ENCODE measurements at places on chromosomes 5 and 9.

- peaks cover 11% of the 10 kb centered on the region for H3K4me1 ChIP-seq
- H3K27ac ChIP-seq = no peak overlapping the region
- no peaks in the 10 kb centered on the region for H3K36me3 ChIP-seq
- no peaks in the 10 kb centered on the region for H3K27me3 ChIP-seq
- no peak overlapping the region for H3K4me3 ChIP-seq
- DNase-seq = no peak
Observed at GRCh38 chr5:372996-373709, 51.6 kb downstream of the AHRR start.

DNA sequence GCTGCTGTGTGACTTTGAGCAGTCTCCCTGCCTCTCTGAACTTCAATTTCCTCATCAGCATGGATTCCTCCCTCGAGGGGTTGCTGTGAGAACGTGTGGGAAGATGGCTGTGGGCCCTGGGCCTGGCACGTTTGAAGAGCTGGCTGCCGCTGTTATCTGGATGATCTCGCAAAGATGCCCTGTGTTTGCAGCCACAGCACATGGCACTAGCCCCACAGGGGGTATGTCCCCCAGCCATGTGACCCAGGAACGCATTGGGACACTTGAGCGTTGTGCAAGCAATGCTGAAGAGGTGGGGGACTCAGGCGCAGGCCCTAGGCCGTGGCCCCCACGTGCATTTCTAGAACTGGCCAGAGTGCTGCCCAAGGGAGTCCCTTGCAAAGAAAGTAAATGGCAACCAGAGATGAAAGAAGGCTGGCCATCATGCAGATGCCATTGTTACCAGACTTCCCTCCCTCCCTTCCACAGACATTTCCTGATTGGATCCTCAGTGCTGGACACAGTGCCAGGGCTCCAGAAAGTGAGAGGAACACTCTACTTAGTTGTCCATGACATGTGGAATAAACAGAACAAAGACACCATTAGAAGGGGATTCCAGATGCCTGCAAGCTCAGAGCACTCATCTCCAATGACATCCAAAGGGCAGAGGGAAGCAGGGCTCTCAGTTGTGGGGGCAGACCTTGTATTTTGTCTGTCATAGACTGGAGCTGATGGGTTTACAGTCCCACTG, 65.1 kb upstream of the NEURL1B start:
- H3K4me1 ChIP-seq = no peaks in the 10 kb centered on the region
- H3K4me3 ChIP-seq = no peak overlapping the region
- DNase-seq = no peak
- H3K36me3 ChIP-seq = no peaks in the 10 kb centered on the region

DNA sequence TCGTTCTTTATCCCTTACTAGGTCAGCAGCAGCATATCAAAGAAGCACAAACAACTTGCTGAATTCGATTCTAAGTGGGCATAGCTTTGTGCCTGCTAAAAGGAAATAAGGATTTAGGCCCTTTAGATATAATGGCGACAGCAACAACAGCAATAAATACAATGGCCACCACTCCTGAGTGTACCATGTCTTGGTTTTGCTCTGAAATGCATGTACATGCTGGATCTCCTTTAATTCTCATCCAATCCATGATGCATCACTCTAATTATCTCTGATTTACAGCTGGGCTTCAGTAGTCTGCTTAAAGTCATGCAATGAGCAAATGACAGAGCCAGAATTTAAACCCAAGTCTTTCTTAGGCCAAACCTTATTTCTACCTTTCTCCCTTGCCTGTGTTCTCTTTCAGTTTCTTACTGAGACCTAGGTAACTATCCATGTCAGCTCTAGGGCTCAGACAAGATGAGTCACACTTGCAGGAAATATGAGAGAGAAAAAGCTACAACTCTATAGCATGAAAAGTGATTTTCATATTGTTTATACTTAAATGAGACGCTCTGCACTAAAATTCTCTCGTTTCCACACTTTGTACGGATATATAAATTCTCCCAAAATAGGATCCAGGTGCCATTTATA, 111.8 kb downstream of the HMHB1 start:
- H3K27ac ChIP-seq = no peak overlapping the region
- H3K36me3 ChIP-seq = no peaks in the 10 kb centered on the region
- no peaks in the 10 kb centered on the region for H3K27me3 ChIP-seq
- no peak for DNase-seq
- H3K4me3 ChIP-seq = no peak overlapping the region
- no peaks in the 10 kb centered on the region for H3K4me1 ChIP-seq

DNA sequence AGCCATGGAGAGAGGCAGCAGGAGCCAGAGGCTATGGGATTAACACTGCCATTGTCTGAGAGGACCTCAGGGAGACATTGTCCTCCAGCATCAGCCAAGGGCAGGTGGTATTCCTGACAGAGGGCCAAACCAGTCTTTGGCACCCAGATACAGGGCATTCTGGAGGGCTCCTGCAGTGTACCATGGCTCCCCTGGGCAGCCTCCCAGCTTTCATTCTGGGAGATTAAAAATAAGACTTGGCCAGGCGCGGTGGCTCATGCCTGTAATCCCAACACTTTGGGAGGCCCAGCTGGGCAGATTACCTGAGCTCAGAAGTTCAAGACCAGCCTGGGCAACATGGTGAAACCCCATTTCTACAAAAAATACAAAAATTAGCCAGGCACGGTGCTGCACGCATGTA, 4.2 kb downstream of the MTAP start:
- no peak for DNase-seq
- no peak overlapping the region for H3K27ac ChIP-seq
- H3K36me3 ChIP-seq = peaks cover 20% of the 10 kb centered on the region
- H3K4me3 ChIP-seq = no peak overlapping the region
- H3K4me1 ChIP-seq = peaks cover 63% of the 10 kb centered on the region

DNA sequence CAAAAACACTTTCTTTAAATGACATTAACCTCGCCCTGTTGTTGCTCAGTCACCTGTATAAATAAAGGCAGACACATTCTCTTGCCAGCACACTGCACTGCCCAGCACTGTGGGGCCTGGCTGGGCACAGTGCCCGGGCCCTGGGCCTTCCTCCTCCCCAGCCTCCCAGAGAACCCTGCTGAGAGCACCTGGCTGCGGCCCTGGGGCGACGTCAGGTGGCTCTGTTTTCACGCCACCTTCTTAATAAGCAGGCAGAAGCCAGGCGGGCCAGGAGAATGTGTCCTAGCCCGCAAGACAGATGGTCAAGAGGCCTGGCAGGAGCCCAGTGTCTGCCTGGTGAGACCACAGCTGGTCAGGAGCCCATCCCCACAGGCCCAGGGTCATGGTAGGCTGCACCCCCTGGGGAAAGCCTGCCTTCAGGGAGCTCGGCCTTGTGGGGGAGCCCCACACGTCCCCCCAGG, 8.2 kb upstream of the AGPAT2 start:
- H3K27me3 ChIP-seq = no peaks in the 10 kb centered on the region
- H3K4me3 ChIP-seq = no peak overlapping the region
- no peak for DNase-seq
- no peak overlapping the region for H3K27ac ChIP-seq

GRCh38 chr5:134242146-134242545, 16.3 kb upstream of the PPP2CA start:
- no peak overlapping the region for H3K27ac ChIP-seq
- H3K36me3 ChIP-seq = no peaks in the 10 kb centered on the region
- H3K4me1 ChIP-seq = peaks cover 5% of the 10 kb centered on the region
- DNase-seq = no peak

DNA sequence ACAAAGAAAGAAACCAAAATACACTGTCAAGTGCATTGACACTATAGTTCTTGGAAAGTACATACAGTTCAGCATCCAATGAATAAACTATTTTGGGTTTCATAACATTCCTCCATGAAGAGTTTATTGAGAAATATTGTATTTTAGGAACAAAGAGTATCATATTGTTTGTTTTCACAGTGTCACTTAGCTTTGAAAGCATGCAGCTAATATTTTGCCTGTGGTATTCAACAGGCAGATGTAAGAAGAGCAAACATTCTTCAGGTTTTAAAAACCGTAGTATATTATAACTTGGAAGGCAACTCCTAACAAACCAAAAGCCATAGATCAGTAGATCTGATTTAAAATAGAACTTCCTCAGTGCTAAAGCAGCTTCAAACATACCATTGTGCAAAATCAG, 4.5 kb downstream of the PRELID2 start:
- no peaks in the 10 kb centered on the region for H3K36me3 ChIP-seq
- H3K27me3 ChIP-seq = no peaks in the 10 kb centered on the region
- no peak overlapping the region for H3K4me3 ChIP-seq
- no peak for DNase-seq
- no peak overlapping the region for H3K27ac ChIP-seq

DNA sequence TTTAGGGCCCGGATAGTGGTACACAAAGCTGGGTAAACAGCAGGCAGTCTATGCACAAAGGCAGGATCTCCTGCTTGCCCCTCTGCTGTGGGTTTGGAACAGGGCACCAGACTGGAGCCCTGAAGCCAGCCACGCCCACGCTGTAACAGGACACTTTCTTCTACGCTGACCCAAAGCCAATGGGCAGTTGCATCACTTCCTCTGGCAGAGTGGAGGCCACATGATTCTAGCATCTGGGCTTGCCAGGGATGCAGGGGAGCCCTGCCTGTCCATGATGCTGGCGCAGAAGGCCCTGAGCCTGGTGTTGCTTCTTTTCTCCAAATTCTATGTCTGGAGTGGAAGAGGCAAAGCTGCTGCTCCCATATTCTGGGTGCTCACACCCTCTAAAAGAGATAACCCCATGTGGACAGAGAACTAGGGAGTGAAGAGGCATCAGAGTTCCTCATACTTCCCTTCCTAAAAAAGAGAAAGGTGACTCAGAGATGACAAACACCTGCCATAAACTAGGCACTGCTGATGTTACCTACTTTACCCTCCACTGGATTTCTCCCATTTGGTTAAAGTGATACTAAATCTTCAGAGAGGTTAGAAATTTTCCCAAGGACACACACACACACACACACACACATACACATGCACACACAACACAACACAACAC, 260.3 kb upstream of the KLF4 start:
- no peak for DNase-seq
- no peak overlapping the region for H3K4me3 ChIP-seq
- H3K27me3 ChIP-seq = no peaks in the 10 kb centered on the region
- H3K36me3 ChIP-seq = no peaks in the 10 kb centered on the region

DNA sequence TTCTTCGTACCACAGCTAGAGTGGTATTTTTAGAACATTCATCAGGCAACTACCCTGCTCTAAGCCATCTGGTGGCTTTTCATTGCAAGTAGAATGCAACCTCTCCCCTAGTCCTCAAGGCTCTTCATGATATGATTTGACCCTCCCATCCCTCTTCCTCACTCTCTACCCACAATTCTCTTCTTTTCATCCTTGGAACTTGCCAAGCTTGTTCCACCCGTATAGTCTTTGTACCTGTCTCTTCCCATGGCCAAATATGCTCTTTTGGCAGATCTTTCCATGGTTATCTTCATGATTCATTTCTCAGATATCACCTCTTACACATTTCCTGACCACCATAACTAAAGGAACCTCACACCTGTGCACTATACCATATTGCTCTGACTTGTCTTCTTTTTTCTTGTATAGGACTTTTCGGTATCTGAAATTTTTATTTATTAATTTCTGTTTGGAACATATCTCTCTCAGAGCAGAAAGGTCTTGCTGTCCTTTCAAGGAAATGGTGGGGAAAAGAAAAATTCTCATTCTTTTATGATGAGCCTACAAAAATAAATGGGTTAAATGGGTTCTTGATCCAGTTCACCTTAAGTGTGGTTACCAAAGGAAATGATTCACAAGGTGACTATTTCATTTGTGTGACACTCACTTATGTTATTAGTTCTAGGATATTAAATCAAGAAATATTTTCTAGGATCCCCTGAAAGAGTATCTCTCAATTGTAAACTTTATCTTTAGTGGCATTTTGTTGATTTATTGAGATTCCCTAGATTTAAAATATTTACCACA, 3.7 kb upstream of the CD274 start:
- no peak overlapping the region for H3K27ac ChIP-seq
- no peak overlapping the region for H3K4me3 ChIP-seq
- H3K36me3 ChIP-seq = no peaks in the 10 kb centered on the region
- DNase-seq = no peak
- H3K27me3 ChIP-seq = no peaks in the 10 kb centered on the region

DNA sequence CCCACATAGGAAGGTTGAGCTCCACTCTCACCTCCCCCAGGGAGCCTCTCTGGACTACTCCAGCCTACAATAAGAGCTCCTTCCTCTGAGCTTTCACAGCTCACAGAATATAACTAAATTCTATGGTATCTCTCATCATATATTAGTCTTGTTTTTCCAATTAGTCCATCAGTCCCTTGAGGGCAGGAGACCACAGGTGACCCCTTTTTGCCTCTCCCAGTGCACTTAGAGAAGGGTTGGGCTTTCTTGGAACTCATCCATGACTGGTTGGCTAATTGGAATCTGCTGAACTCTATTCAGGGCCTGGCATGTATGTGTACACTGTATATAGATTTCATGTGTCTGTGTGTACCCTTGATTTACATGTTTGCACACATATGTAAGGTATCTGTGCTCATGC, 50.4 kb upstream of the ARAP3 start:
- H3K27me3 ChIP-seq = no peaks in the 10 kb centered on the region
- H3K4me3 ChIP-seq = no peak overlapping the region
- no peak overlapping the region for H3K27ac ChIP-seq
- H3K36me3 ChIP-seq = no peaks in the 10 kb centered on the region
- peaks cover 69% of the 10 kb centered on the region for H3K4me1 ChIP-seq

GRCh38 chr5:107294211-107294550, 376.6 kb downstream of the EFNA5 start:
- H3K4me3 ChIP-seq = no peak overlapping the region
- no peaks in the 10 kb centered on the region for H3K27me3 ChIP-seq
- H3K27ac ChIP-seq = no peak overlapping the region

DNA sequence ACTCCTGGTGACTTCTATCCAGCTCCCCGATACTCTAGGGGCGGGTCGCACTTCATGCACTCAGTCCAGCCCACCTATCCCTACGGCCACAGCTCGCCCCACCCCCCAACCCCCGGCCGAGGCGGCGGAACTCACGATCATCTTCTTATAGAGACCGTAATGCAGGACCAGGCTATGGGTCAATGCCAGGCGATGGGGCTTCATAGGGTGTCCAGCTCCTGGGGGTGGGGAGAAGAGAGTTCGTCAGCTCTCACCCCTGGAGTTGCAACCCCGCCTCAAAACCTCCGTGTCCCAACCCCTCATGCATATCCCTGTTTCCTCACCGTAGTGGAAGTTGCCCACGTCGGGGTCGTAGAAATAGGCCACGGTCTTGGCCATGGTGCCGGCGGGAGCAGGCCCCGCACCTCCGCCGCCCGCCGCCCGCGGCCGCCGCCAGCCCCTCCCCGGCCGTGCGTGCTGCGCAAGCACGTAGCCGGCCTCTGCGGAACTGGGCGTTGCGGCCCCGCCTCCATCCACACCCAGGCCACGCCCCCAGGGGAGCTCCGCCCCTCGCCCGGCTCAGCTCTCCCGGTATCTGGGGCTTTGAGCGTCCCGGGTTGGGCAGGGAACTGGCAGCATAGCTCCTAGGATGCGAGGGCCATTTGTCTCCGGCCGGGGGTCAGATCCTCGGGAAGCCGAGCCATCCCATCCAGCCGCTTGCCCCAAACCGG, at the start of the genes HDAC3 and RELL2:
Gene HDAC3 (minus strand): TSS at position 437 of the 710 bp plus-strand sequence. CDS start 59 bp downstream, at position 378.
Gene RELL2 (plus strand): TSS at position 585 of the 710 bp plus-strand sequence. CDS start 1,229 bp downstream, outside the sequence.
- DNase-seq = peak; percentile 97
- H3K27me3 ChIP-seq = no peaks in the 10 kb centered on the region
- peak within 1 kb of the TSS; percentile 74 for H3K27ac ChIP-seq
- peaks cover 32% of the 10 kb centered on the region for H3K36me3 ChIP-seq
